ENCODE measurements at places on chromosomes 3 and 15. TPM values are rescaled to one million over a fixed set of nuclear protein-coding genes. Genes with fewer than 3 reads are reported as not detected.

PLSCR2 gene
- total RNA-seq, result not detected

KIF15 gene
- total RNA-seq, result 14.3 TPM

FETUB gene
- total RNA-seq, result not detected

- DNase-seq, result no peak
Measured at GRCh38 chr3:4898454-4899313, 80.6 kb upstream of the BHLHE40 start.

DNA sequence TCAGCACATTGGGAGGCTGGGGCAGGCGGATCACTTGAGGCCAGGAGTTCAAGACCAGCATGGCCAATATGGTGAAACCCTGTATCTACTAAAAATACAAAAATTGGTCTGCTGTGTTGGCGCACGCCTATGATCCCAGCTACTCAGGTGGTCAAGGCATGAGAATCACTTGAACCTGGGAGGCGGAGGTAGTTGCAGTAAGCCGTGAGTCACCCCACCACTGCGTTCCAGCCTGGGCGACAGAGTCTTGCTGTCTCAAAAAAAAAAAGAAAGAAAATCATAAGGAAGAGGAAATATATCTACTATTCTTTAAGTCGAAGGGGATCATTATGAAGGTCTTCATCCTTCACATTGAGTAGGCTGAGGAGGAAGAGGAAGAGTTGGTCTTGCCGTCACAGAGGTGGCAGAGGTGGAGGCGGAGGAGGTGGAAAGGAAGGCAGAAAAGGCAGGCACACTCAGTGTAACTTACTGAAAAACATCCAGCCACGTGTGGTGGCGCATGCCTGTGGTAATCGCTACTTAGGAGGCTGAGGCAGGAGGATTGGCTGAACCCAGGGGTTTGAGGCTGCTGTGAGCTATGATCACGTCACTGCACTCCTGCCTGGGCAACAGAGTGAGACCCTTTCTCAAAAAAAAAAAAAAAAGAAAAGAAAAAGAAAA, 14.2 kb downstream of the CSK start:
- no peak for DNase-seq

DNA sequence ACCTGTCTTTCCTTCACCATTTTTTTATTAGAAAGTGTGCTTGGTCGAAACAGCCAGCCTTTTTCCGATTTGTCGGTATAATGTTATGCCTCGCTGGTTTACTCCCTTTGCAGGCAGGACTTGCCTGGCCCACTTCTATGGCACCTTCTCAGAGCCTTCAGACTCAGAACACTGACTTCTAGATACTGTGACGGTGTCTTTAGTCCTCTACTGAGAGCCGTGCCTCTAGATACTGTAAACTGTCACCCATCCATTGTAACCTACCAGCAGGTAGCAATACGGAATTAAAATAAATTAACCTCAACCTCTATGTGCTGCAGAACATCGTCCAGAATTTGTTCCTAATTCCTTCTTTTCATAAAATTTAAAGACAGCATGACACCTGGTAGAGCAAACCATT, 247.7 kb upstream of the TTC14 start:
- DNase-seq, result no peak

DNA sequence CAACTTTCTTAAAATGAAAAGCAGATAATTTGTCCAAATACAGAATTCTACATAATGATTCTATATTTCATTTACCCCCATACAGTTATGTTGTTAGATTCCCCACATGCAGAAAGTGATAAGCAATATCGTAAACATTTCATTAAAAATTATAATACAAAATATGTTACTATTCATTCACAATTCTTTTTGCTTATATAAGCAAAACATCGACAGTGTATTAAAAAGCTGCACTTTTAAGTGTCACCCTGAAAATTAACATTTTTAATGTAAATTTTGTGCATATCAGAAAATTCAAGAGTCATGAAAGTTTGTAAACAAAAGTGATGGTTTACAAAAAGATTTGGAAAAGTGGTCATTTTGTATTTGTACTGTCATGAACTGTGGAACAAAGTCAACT, 19.2 kb downstream of the TMEM212 start:
- no peak for DNase-seq

DNA sequence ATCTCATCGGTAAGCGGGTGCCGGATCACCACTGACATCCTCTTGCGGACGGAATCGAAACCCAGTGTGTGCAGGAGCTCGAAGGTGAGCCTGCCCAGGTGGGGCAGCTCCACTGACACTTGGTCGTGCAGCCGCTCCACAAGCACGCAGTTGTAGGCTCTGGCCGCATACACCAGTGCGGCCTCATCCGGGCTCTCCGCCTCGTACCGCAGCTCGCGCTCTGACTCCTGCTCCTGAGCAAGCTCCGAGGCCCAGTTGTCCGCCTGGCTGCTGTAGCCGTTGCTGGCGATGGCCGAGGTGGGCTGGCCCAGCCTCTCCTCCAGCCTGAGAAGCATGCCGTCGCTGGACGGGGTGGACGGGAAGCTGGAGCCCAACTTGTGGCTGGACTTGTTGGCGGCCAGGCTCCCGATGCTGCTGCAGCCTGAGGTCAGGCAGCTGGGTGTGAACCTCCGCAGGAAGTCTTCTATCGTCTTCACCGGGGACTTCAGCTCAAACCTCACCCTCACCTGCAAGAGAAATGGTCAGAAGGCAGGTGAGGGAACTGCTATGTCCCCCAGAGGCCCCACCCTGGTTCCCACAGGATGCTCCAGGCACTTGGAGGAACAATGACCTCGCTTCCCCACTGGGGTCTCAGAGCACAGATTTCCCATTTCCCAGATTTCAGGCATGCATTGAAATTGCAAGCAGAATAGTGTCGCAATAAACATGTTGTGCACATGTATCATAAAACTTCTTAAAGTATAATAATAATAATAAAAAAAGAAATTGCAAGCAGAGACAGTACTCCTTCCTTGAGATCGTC, 149.2 kb downstream of the ATP10A start:
- DNase-seq, result no peak

DNA sequence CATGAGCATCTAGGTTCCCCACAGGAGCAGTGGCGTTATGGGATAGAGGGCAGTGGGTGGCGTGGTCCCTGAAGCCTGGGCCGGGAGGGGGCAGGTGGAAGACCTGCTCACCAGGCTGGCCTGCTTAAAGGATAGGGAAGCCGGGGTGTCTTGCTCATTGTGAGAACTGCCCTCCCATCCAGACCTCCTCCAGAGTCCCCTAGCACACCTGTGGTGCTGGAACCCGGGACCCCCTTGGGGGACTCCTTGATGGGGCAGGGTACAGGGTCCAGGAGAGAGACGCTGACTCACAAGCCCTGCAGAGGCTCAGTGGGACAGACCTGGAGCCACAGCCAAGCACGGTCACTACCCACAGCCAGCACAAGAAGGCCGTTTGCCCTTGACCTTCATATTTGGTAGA, 2.8 kb upstream of the RHCG start:
- no peak for DNase-seq

- no peak for DNase-seq
Measured at GRCh38 chr15:68299436-68299835, 21.9 kb downstream of the FEM1B start.

GRCh38 chr15:25670025-25670554, 193.0 kb downstream of the ATP10A start:
- DNase-seq, result no peak

- peak; percentile 78 for DNase-seq
Measured at GRCh38 chr15:68352401-68353062, 75.0 kb downstream of the FEM1B start.
